ENCODE measurements at places on chromosomes 7 and 10. TPM values are rescaled to one million over a fixed set of nuclear protein-coding genes. Genes with fewer than 3 reads are reported as not detected.

ATG9B gene
- 32.5 TPM for total RNA-seq

ZNF467 gene
- total RNA-seq, result 33.1 TPM

SPDYE2 gene
- total RNA-seq, result 0.32 TPM

CDNF gene
- total RNA-seq, result 8.4 TPM

KLF14 gene
- total RNA-seq, result 0.37 TPM

HMX3 gene
- not detected for total RNA-seq

TFR2 gene
- 4.7 TPM for total RNA-seq

AGR3 gene
- total RNA-seq, result not detected

DDX21 gene
- total RNA-seq, result 86.7 TPM

CPXM2 gene
- not detected for total RNA-seq

RTKN2 gene
- 3.0 TPM for total RNA-seq

Measured in naive thymus-derived CD4-positive, alpha-beta T cell (primary cell).